Ascending aorta (tissue), 2 donors: ENCODE measurements at places on chromosomes 4 and X.
A peak's percentile ranks its signal among the peaks of the same experiment; 100 is the strongest.

- H3K27me3 ChIP-seq, result no peaks in the 10 kb centered on the region
- no peaks in the 10 kb centered on the region for H3K4me1 ChIP-seq
- no peak for DNase-seq
- no peak overlapping the region for H3K27ac ChIP-seq
Observed at GRCh38 chr4:20237894-20238537, 13.7 kb upstream of the SLIT2 start.

DNA sequence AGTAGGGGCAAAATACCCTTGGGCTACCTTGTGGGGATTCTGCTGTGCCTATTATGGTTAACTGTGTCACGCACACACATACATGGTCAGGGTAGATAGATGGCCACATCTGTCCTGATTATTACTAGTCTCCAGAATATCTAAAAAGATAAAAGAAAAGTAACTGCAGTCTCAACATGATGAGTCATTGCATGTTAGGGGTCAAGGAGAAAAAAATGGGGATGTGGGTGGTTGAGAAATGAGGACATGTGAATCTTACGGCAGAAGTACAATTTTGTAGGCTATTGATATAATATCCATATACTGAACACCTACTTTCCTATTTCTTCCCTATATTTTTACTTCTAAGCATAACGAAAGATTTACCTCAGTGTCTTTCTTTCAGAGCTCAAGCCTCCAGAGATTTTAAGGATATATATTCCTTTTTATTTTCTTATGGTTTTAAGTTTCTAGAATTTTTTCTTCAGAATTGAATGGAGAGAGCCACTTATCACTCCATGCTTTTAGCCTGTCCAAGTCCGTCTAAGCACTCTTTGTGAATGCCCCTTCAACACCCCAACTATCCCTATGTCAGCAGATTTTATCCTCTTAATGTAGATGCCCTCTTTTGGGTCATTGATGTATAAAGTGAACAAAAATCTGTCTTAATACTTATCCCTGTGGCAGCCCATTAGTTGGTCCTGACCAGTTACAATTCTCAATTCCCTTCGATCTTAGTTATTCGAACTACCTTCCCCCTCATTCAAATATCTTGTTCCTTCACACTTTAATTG is 642.2 kb downstream of the IQCM start:
- no peaks in the 10 kb centered on the region for H3K27me3 ChIP-seq
- H3K27ac ChIP-seq, result no peak overlapping the region
- no peak for DNase-seq

GRCh38 chr4:67549123-67549522 is 3.8 kb upstream of the CENPC start:
- H3K4me3 ChIP-seq, result no peak overlapping the region
- H3K27ac ChIP-seq, result no peak overlapping the region
- no peaks in the 10 kb centered on the region for H3K27me3 ChIP-seq
- no peaks in the 10 kb centered on the region for H3K36me3 ChIP-seq

- H3K4me3 ChIP-seq, result no peak overlapping the region
- H3K36me3 ChIP-seq, result no peaks in the 10 kb centered on the region
- H3K27me3 ChIP-seq, result no peaks in the 10 kb centered on the region
- H3K27ac ChIP-seq, result no peak overlapping the region
Observed at GRCh38 chr4:123638834-123639233, 242.2 kb downstream of the SPRY1 start.

- H3K4me1 ChIP-seq, result no peaks in the 10 kb centered on the region
- H3K27ac ChIP-seq, result no peak overlapping the region
Observed at GRCh38 chrX:16308773-16309172, 141.5 kb downstream of the MAGEB17 start.

DNA sequence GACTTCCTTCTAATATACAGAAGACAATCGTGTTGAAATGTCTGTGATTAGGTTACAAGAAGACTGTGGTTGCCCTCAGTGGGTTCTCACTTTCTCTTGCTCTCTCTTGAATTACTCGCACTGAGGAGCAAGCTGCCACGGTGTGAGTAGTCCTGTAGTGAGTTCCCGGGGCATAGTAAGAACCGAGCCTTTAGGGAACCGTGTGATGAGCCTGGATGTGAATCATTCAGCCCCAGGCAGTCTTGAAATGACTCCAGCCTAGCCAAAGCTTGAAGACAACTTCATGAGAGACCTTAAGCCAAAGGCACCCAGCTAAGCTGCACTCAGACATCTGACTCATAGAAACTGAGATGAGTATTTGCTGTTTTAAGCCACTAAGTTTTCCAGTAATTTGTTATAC is 292.7 kb downstream of the SPOCK3 start:
- no peaks in the 10 kb centered on the region for H3K4me1 ChIP-seq
- H3K4me3 ChIP-seq, result no peak overlapping the region
- H3K27me3 ChIP-seq, result no peaks in the 10 kb centered on the region
- H3K36me3 ChIP-seq, result no peaks in the 10 kb centered on the region
- DNase-seq, result no peak

GRCh38 chr4:14920759-14921320 is 81.4 kb upstream of the CPEB2 start:
- H3K27me3 ChIP-seq, result no peaks in the 10 kb centered on the region
- H3K4me3 ChIP-seq, result no peak overlapping the region
- no peaks in the 10 kb centered on the region for H3K4me1 ChIP-seq
- no peak for DNase-seq
- no peak overlapping the region for H3K27ac ChIP-seq

DNA sequence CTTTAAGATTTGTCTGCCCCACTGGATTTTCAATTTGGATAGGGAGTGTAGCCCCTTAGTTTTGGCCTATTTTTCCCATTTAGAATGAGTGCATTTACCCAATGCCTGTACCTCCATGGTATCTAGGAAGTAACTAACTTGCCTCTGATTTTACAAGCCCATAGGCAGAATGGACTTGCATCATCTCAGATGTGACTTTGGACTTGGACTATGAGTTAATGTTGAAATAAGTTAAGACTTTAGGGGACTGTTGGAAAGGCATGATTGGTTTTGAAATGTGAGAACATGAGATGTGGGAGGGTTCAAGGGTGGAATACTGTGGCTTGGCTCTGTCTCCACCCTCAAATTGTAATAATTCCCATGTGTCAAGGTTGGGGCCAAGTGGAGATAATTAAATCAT is 2480.2 kb downstream of the PCDH7 start:
- H3K4me1 ChIP-seq, result no peaks in the 10 kb centered on the region
- H3K36me3 ChIP-seq, result no peaks in the 10 kb centered on the region
- no peak for DNase-seq
- H3K27ac ChIP-seq, result no peak overlapping the region
- H3K4me3 ChIP-seq, result no peak overlapping the region

DNA sequence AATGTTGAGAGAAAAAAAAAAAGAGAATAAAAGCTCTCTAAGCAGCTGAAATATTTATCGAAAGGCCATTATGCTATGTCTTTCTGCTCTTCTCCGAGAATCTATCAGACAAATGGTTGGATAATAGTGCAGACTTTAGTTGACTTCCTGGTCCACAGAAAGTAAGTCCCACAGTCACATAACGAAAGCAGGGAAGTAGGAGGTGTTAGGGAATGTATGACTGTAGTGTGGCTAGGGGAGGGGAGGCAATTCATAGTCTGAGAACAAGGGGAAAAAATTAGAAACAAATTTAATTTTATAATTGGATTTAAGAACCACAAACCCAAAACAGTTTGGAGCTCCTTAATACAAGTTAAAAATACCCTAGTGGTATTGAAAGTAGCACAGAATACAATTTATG is 79.7 kb upstream of the VEGFC start:
- no peak for DNase-seq
- H3K27me3 ChIP-seq, result no peaks in the 10 kb centered on the region
- H3K4me3 ChIP-seq, result no peak overlapping the region
- H3K27ac ChIP-seq, result no peak overlapping the region
- no peaks in the 10 kb centered on the region for H3K36me3 ChIP-seq

DNA sequence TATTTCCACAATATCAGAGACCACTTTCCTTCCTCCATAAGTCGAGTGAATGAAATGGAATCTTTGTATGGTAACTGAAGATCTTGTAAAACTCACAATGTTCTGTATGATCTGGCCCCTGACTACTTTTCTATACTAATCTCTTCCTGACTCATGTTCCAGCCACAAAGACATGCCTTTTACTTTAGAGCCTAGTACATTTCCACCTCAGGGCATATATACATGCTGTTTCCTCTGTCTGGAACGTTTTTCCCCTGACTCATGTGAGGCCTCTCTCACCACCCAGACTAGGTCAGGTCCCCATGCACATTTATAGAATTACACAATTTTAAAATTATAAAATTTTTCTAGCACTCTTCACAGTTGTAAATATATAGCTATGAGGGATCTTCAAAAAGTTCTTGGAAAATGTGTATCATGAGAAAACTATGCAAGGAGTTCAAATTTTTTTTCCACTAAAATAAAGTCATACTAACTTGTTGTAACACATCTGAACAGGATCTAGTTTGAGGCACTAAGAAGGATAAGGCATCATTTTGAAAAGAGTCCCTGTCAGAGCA is 208.8 kb downstream of the SH2D1A start:
- H3K27me3 ChIP-seq, result no peaks in the 10 kb centered on the region
- no peaks in the 10 kb centered on the region for H3K36me3 ChIP-seq
- DNase-seq, result no peak
- no peak overlapping the region for H3K4me3 ChIP-seq

DNA sequence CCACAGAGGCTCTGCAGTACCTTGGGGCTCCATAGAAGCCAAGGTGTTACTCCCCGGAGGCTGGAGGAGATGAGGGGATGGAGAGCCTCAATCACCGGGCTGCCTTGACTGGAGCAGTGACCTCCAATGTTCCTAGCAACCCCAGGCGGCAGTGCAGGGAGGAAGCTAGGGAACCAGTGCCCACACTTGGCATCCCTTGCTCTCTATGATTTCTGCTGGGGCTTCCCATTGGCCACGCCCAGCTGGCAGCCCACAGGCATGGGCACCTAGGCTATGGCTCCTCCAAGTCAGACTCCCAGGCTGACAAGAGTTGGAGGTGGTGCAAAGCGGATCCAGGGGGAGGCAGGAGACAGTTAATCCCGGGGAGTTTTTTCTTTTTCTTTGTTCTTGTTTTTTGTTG is 229.7 kb downstream of the EVC2 start:
- no peak overlapping the region for H3K27ac ChIP-seq
- H3K4me3 ChIP-seq, result no peak overlapping the region
- no peaks in the 10 kb centered on the region for H3K4me1 ChIP-seq
- no peaks in the 10 kb centered on the region for H3K27me3 ChIP-seq
- no peaks in the 10 kb centered on the region for H3K36me3 ChIP-seq

DNA sequence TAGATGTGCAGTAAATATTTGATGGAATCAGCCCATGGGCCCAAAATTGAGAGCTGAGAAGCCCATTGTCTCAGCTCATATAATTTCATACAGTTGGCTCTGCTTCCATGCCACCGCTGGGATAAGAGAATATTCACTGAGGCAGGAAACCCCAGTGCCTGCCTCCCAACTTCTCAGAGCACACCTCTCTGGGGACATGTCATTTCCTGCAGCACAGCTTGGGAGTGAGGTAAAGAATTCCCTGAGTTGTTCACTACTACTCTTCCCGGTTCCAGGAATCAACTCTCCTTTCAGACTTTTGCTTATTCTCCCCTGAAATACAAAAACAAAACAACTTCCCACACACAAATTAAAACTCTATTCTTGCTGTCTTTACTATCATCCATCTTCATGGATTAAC is 389.3 kb downstream of the MAPK10 start:
- no peak for DNase-seq
- H3K27ac ChIP-seq, result no peak overlapping the region
- H3K4me3 ChIP-seq, result no peak overlapping the region
- H3K36me3 ChIP-seq, result no peaks in the 10 kb centered on the region
- H3K4me1 ChIP-seq, result peaks cover 6% of the 10 kb centered on the region

DNA sequence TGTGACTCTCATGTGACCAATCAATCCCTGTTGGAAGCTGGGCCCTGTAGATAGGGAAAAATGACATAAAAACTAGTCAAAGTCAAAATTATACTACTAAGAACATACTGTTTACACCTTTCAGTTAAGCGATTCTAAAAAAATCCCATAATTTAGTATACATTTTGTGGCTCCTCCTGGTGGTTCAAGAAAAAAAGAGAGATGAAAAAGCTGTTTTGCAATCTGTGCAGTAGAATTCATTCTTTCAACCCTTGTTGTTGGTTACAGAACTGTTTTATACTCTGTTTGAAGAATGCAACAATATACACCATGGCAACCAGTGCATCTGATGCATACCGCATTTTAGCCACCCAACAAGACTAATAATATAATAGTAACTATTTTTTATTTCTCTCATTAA is 66.8 kb upstream of the ANK2 start:
- H3K4me1 ChIP-seq, result no peaks in the 10 kb centered on the region
- no peak overlapping the region for H3K27ac ChIP-seq
- H3K4me3 ChIP-seq, result no peak overlapping the region
- H3K27me3 ChIP-seq, result no peaks in the 10 kb centered on the region
- H3K36me3 ChIP-seq, result no peaks in the 10 kb centered on the region

GRCh38 chr4:3834186-3834662 is 68.0 kb downstream of the ADRA2C start:
- DNase-seq, result no peak
- H3K27me3 ChIP-seq, result no peaks in the 10 kb centered on the region
- no peaks in the 10 kb centered on the region for H3K36me3 ChIP-seq

GRCh38 chrX:51608766-51609165 is 9.9 kb downstream of the CENPVL3 start:
- H3K27me3 ChIP-seq, result no peaks in the 10 kb centered on the region
- H3K27ac ChIP-seq, result no peak overlapping the region
- no peaks in the 10 kb centered on the region for H3K4me1 ChIP-seq
- no peak for DNase-seq
- H3K4me3 ChIP-seq, result no peak overlapping the region

DNA sequence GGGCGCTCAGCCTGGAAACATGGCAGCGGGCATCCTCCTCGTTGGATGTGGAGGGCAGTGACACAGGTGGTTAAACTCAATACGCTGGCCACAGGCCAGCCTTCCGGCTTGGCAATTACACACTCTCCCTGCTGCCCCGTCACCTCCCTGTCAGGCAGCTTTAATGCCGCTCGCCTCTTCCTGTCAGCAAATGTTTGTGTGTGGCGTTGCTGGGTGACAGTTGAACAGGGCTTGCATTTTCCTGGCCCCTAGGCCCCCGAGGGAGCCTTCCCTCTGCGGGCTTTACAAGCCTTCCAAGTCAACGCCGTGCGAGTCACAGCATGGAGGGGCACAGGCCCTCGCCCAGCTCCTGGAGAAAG is 620.0 kb downstream of the BCOR start:
- no peaks in the 10 kb centered on the region for H3K27me3 ChIP-seq
- DNase-seq, result no peak
- H3K36me3 ChIP-seq, result no peaks in the 10 kb centered on the region
- no peak overlapping the region for H3K4me3 ChIP-seq
- H3K27ac ChIP-seq, result no peak overlapping the region

GRCh38 chr4:13640149-13640940 is 12.8 kb upstream of the BOD1L1 start:
- H3K27me3 ChIP-seq, result no peaks in the 10 kb centered on the region
- peak overlapping the region; percentile 73 for H3K27ac ChIP-seq
- no peaks in the 10 kb centered on the region for H3K36me3 ChIP-seq
- H3K4me1 ChIP-seq, result peaks cover 16% of the 10 kb centered on the region

- no peaks in the 10 kb centered on the region for H3K4me1 ChIP-seq
- no peak for DNase-seq
- H3K36me3 ChIP-seq, result no peaks in the 10 kb centered on the region
- no peaks in the 10 kb centered on the region for H3K27me3 ChIP-seq
- no peak overlapping the region for H3K4me3 ChIP-seq
- H3K27ac ChIP-seq, result no peak overlapping the region
Observed at GRCh38 chr4:42136371-42136770, 16.1 kb downstream of the BEND4 start.
